NCI-H2171 treated with DMSO at 0.1 percent for 48 hours (cell line): ENCODE measurements at places on chromosomes 1 and 21.

- no peak for DNase-seq
Measured at GRCh38 chr1:169146576-169147214, 40.2 kb downstream of the ATP1B1 start.

- DNase-seq = no peak
Measured at GRCh38 chr1:111465754-111466153, 8.0 kb upstream of the C1orf162 start.

GRCh38 chr1:96374076-96374762 is 347.4 kb upstream of the PTBP2 start:
- no peak for DNase-seq

DNA sequence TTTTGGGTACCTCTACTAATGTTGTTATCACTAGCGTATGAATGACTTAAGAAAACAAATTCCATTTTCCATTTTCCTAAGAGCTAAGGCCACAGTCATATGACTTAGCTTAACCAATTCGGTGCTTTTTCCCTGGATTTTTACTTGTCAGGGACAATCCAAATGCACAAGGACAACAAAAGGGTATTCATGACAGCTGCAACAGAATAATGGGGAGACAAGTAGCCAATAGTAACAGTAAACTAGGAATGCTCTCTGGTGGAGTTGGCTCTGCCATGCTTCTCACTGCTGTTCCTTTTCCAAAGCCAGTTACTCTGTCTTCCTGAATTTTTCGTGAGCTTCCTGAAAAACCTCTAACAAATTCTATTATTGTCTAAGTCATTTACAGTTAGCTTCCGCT is 52.9 kb downstream of the LRRIQ3 start:
- DNase-seq = no peak

DNA sequence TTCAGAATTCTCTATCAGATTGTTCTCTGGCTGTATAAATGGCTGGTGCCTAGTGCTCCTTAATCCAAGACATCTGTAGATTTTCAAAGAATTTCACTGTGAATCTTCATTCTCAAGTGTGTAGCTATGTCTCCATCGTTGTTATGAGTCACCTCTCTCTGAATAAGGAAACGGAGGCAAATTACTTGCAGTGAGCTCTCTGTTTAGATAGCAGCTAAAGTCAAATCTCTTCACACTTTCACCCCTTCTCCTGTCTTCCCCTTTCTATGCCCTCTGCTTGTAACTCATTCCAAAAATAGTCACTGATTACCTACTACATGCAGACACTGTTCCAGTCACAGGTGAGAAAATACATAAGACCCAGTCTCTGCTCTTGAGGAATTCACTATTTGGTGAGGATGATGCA is 39.7 kb downstream of the CHML start:
- no peak for DNase-seq
